Stimulated activated CD4-positive, alpha-beta T cell treated with anti-CD3 and anti-CD28 coated beads, Interleukin-2, amount 100 ng/mL, for 48 hours (primary cell): ENCODE measurements at places on chromosomes 5 and 9.
A peak's percentile ranks its signal among the peaks of the same experiment; 100 is the strongest.

DNA sequence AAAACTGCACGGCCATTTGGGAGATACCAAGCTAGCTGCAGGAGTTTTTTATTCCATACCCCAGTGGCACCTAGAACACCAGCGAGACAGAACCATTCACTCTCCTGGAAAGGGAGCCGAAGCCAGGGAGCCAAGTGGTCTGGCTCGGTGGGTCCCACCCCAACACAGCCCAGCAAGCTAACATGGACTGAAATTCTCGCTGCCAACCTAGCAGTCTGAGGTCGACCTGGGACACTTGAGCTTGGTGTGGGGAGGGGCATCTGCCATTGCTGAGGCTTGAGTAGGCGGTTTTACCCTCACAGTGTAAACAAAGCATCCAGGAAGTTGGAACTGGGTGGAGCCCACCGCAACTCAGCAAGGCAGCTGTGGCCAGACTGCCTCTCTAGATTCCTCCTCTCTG, 108.9 kb upstream of the CHD1 start:
- DNase-seq: no peak

- no peak for DNase-seq
Observed at GRCh38 chr9:137648396-137648795, 29.6 kb downstream of the EHMT1 start.

DNA sequence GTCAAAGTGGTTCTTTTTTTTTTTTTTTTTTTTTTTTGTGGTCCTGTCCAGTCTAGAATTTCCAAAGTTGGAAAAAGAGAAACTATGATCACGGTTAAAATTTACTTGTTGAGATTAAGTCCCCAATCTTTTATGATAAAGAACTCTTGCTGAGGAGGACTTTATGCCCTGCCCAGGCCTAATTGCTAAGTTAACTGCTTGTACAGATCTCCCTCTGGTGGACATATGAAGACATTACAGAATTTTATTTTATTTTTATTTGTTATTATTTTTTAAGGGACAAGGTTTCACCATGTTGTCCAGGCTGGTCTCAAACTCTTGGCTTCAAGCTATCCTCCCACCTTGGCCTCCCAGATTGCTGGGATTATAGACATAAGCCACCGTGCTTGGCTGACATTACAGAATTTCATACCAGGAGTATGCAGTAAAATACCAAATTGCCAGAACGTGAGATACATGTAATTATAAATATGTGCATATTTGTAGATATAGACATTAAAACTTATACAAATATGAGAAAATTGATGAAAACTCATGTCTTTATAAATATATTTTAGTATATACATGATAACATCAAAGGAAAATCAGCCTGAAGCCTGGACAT, 91.2 kb downstream of the RFK start:
- DNase-seq: no peak

- DNase-seq: no peak
Observed at GRCh38 chr9:95313010-95313498, 4.5 kb downstream of the FANCC start.

GRCh38 chr9:117882171-117882570, 178.0 kb downstream of the TLR4 start:
- no peak for DNase-seq

DNA sequence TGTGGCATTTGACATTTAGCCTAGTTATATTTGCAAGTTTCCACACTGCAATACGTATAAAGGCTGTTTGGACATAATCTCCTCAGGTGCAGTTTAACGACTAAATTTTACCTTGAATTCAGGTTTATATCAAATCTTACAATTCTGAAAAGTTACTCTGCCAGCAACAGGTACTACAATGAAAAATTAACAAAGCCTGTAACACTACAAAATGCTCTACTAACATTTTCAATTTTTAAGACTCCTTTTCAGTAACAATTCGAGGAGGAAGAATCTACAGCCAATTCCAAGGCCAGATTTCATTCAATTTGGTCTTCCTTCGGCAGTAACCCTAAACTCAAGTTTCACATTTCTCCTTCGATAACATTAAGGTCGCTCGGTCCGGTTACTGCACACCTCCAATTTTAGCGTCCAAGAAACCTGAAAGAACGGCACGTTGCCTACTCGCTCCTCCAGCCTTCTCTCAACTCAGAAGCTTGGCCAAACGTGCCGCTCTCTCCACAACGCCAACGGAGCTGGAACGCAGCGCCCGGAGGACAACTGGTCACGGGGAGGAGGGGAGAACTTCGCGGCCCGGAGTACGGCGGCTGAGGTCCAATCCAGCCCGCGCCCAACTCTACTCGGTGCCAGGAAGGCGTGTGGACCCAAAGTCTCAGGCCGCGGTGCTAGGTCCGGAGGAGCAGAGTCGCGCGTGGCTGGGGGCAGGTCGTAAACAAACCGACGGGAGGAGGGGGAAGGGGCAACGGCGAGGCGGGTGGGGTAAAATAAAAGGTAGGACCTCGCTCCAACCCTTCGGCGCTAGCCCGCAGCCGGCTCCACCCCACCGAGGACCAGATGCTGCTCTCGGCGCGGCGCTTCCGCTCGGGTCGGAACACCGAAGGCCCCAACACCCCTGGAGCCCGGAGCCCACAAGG, 681 bp downstream of the FNIP1 start:
- DNase-seq: peak; percentile 25

GRCh38 chr5:154836225-154836624, 14.2 kb downstream of the FAXDC2 start:
- DNase-seq: no peak
